ENCODE measurements at places on chromosomes 2 and 18. TPM values are rescaled to one million over a fixed set of nuclear protein-coding genes. Genes with fewer than 3 reads are reported as not detected.

SRD5A2 gene
- not detected for total RNA-seq

C2orf81 gene
- total RNA-seq = 5.5 TPM

ADD2 gene
- 15.4 TPM for total RNA-seq

POLR1A gene
- 47.8 TPM for total RNA-seq

GYPC gene
- 50.1 TPM for total RNA-seq

- DNase-seq = no peak
Observed at GRCh38 chr2:225381609-225382008, 17.9 kb upstream of the NYAP2 start.

DNA sequence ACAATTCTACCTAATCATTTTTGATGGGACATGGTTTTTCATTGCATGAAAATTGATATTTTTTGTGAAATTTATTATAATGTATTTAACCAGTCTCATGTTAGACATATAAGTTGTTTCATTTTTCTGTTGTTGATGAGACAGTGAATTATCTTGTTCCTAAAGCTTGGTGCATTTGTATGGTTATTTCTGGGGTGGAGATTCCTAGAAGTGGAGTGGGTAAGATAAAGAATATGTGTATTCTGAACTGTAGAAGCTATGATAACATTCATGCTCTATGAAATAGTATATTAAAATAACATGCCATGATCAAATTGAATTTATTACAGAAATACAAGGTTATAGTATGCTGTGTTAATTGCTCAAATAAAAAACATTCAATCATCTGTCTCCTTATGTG, 69.2 kb downstream of the BOLA3 start:
- DNase-seq = no peak

DNA sequence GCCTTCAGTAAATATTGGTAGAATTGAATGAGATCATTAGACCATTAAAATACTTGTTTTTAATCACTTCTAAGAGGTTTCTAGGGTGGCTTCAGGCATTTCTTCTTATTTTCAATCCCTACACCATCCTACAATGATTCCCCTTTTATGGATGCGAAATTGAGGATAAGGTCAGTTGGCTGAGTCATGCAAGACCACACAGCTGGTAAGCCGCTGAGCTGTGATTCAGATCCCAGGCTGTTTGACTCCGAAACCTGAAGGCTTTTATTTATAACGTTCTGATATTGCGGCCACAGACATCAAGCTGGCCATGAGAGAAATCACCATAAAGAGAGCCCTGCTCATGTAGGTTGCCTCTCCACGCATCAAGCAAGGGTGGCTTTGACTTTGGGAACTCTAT, 133.4 kb downstream of the VAPA start:
- DNase-seq = no peak

GRCh38 chr2:59830601-59831000, 722.9 kb downstream of the BCL11A start:
- DNase-seq = no peak

GRCh38 chr2:240794178-240794721, 25.8 kb downstream of the KIF1A start:
- DNase-seq = no peak

GRCh38 chr2:207766041-207766551, 3.6 kb downstream of the FZD5 start:
- DNase-seq = no peak

GRCh38 chr2:70894765-70895164, 40.9 kb upstream of the ATP6V1B1 start:
- DNase-seq = no peak

- DNase-seq = no peak
Observed at GRCh38 chr2:109514857-109515256, 98.9 kb downstream of the SEPTIN10 start.

GRCh38 chr2:150513647-150514046, 26.2 kb upstream of the RND3 start:
- DNase-seq = no peak

Data from activated B cell treated with CpG ODN at 0.5 μM for 24 hours (primary cell).